Posterior vena cava (tissue), 2 donors: ENCODE measurements at places on chromosomes 3 and 15. TPM values are rescaled to one million over a fixed set of nuclear protein-coding genes. Genes with fewer than 3 reads are reported as not detected.

- no peak for DNase-seq
These were observed 694 bp upstream of the EEFSEC start for GRCh38 chr3:128152419-128153155.

GRCh38 chr3:136753326-136753939 is 1.3 kb upstream of the STAG1 start:
- DNase-seq: no peak

Gene PLA2G4E
- total RNA-seq: not detected

Gene CORO2B
- 7.2 TPM for total RNA-seq

Gene NAALADL2
- 18.2 TPM for total RNA-seq

DNA sequence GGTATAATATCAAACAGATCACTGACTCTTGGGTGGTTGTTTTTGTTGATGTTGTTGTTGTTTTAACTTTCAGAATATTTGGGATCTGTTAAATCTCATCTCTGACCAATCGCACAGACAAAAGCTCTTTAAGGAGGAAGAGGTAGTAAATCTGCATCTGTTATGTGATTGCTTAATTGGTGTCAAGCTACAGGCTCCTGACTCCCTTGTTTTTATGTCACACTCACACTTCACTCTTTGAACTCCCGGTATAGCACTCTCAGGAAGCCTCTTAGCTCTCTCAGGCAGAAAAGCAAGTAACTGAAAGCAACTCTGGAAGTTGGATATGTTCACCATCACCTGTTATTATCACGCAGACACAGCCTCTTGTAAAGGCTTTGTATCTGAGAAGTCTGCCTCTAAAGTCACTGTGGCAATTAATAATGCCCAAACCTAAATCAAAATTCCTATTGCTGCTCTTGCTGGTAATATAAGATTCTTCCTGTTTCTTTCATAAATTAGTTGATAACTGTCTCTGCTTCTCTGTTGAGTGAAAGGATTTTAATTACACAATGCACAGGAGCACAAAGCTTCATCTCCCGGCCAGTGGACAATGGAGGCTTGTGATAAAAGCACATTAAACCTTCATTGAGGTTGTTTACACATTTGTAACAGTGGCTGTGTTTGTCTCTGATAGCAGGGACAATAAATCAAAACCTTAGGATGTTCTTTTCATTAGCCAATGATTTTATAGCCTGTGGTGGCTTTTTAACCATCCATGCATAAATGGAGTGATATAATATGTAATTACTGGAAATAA is 576.7 kb downstream of the MFSD1 start:
- DNase-seq: no peak

DNA sequence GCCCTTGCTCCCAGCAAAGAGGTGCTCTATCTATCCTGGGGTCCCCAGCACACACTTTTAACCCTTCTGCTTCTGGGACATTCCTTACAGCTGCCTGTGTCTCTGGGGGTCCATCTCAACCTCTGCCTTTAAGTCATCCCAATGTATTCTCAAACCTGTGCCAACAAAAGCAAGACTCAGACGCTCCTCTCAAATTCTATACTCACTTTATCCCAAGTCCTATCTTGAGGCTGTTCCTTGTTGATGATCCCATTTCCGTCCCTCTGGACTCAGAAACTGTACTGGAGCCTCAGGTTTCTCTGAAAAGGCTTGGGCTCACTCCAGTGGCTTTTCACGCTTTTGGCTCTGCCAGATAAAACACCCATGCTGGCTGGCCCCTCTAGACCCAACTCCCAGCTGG is 69.7 kb downstream of the XXYLT1 start:
- DNase-seq: no peak

- no peak for DNase-seq
These were observed 232.0 kb upstream of the IGF1R start for GRCh38 chr15:98416222-98416855.

Gene KCNMB3
- total RNA-seq: 2.7 TPM

- no peak for DNase-seq
These were observed 188.2 kb downstream of the AGBL1 start for GRCh38 chr15:86267892-86268291.

- no peak for DNase-seq
These were observed 1256.0 kb downstream of the ROBO1 start for GRCh38 chr3:78511840-78512239.

DNA sequence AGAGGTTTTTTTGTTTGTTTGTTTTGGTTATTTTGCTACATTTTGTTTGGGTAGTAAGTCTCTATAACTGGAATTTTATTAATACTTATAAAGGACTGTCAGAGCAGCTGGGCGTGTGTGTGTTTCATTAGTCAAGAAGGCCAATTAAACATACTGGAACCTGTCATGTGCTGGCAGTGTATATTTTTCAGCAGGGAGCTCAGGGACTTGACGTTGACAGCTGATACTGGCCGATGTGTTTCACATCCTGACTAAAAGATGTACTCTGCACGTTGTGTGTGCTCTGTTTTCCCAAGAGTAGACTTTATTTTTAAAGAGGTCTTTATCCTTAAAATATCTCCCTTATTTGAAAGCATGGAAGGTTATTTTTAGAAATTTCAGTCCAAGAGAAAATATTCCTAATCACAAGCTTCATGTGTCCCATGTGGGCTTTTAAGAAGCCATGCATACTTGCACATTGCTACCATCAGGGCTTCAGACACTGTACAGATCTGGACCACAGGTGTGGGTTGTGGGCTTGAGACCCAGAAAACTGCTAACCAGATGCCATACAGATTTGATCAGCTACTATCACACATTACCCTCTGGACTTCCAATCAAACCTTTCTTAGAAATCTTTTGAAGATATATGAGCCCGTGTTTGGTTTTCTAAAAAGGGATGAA is 135.9 kb downstream of the FEZF2 start:
- no peak for DNase-seq

Gene OXTR
- 3.4 TPM for total RNA-seq

DNA sequence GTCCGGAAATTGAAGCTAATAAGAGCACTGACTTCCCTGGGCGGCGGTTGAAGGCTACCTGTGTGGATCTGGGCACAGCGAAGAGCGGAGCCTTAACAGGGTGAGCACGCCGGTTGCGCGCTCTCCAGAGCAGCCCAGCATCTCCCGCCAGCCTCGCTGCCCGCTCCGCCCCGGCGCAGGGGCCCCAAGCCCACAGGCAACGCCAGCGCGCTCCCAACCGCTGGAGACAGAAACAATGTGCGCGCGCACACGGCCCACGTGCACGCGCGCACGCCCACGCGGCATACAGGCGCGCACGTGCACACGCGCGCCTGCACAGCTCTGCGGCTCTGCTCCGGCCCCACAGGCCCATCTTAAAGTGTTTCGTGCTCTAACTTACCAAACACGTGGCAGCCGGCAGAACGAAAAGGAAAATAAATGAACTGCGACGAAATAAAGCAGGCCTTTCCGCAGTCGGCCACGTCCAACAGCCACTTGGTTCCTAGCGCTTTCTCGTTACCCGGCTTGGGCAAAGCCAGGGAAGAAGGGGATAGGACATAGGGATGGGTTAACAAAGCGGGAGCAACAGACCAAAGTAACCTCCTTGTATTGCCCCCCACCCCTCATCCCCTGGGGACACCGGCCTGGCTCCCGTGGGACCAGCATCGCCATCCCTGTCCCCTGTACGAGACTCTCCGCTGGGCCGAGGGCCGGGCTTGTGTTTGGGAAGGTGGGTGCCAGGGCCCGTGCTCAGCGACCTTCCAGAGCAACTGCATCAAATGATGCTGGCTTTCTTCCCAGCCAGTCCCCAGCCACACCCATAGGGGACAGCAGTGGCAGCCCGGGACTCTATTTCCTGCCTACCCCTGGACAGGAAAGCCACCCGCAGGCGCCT is 203.7 kb downstream of the ABHD5 start:
- peak; percentile 85 for DNase-seq

Gene PODXL2
- total RNA-seq: 2.5 TPM

- no peak for DNase-seq
These were observed 73.7 kb upstream of the WDR72 start for GRCh38 chr15:53833134-53833624.
